SJSA1 (cell line): ENCODE measurements at places on chromosomes 2 and 18.

DNA sequence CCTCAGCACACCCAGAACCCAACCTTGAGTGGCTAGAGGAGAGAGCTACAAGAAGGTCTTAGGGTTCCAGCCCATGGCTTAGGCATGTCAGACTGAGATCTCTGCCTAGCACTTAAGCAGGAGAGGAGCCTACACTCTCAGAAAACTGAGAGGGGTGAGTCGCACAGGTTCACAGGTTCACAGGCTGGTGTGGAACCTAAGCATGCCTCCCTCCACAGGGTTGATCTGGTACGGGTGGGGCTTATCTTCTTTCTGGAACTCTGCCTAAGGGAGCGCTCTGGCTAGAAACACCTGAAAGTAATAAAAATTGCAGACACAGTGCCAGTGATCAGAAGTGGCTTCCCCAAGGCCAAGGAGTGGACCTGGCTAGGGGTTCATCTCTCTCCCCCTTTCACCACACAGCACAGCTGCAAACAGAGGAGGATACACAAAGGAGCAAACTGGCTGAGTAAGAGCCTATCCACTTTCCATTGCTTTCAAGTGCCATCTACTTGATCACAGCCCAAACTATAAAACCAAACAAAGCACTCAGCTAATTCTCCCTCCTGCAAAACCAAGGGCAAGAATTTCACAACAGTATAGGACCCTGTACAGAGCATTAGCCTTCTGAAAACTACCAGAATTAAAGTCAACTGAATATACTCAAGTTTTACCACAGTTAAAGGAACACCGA, 481.9 kb upstream of the SETBP1 start:
- H3K27me3 ChIP-seq = no peaks in the 10 kb centered on the region
- H3K36me3 ChIP-seq = no peaks in the 10 kb centered on the region
- peaks cover 5% of the 10 kb centered on the region for H3K4me1 ChIP-seq
- no peak overlapping the region for H3K4me3 ChIP-seq
- DNase-seq = no peak

GRCh38 chr2:26979741-26980140, 9.3 kb downstream of the MAPRE3 start:
- no peaks in the 10 kb centered on the region for H3K27me3 ChIP-seq
- H3K4me3 ChIP-seq = no peak overlapping the region
- no peak overlapping the region for H3K27ac ChIP-seq
- DNase-seq = no peak
- no peaks in the 10 kb centered on the region for H3K4me1 ChIP-seq

- H3K36me3 ChIP-seq = no peaks in the 10 kb centered on the region
- H3K4me1 ChIP-seq = peaks cover 23% of the 10 kb centered on the region
- H3K4me3 ChIP-seq = no peak overlapping the region
Measured at GRCh38 chr2:83103613-83104012, 1355.5 kb downstream of the SUCLG1 start.

- H3K4me3 ChIP-seq = no peak overlapping the region
- no peaks in the 10 kb centered on the region for H3K4me1 ChIP-seq
- no peaks in the 10 kb centered on the region for H3K27me3 ChIP-seq
- no peak overlapping the region for H3K27ac ChIP-seq
Measured at GRCh38 chr2:142952793-142953494, 75.5 kb downstream of the KYNU start.
